ENCODE measurements at places on chromosomes 6 and 20.

- no peak for DNase-seq
These were observed 8.3 kb upstream of the AVP start for GRCh38 chr20:3092611-3093379.

DNA sequence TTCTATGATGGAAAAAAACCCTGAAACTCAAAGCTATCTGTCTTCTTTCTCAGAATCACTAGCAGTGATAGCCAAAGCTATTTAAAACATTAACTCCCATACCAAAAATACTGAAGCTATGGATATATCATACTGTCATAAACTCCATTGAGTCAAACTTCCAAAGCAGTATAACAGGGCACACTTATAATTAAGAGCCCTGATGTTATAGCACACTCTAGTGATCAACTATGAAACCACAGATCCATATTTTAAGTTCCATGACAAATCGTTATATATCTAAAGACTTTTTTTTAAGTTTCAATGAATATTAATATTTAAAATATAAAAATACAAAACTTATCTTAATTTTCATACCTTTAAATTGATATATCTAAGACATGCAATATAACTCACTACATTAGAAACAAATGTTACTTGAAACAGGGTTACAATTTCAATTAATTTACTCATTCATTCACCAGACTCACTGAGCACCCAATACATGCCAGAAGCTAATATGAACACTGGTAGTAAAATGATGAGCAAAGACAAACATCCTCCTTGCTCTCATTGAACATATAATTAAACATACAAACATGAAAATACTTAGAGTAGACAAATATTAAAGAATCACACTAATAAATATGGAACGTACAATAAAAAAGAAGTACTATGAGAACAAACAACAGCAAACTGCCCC is 69.3 kb downstream of the IBTK start:
- DNase-seq, result no peak

GRCh38 chr20:55053389-55053788 is 578.0 kb downstream of the DOK5 start:
- no peak for DNase-seq

- no peak for DNase-seq
These were observed 323.4 kb downstream of the BTBD3 start for GRCh38 chr20:12241065-12241464.

- DNase-seq, result no peak
These were observed 17.4 kb downstream of the CST4 start for GRCh38 chr20:23671479-23671878.

- no peak for DNase-seq
These were observed 71.1 kb downstream of the LAMA4 start for GRCh38 chr6:112183271-112183671.

DNA sequence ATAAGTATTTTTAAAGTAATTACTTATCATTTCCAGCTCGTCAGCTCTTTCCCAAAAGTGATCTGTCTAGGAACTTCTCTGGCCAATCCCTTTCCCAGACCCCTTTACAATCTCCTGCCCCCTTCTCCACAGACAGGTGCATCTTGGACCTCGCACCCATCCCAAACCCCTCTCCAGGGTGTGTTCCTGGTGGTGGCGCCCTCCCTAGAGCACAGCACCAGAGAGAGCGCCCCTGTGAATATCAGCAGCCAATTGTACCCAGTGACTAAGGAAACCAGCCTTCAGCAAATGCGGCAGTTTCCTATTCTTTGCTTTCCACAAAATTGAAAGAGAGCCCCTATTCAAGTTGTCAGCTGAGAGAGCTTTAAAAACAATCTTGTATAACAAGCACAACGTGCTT is 157.7 kb downstream of the RNASET2 start:
- DNase-seq, result no peak

- no peak for DNase-seq
These were observed 29.1 kb downstream of the TRAM2 start for GRCh38 chr6:52547647-52548352.

- DNase-seq, result no peak
These were observed 7.2 kb upstream of the SYNJ2 start for GRCh38 chr6:157974341-157974894.

GRCh38 chr6:149987602-149988107 is 23.9 kb downstream of the ULBP1 start:
- no peak for DNase-seq

GRCh38 chr20:5797843-5798462 is 47.8 kb downstream of the SHLD1 start:
- peak; percentile 35 for DNase-seq

GRCh38 chr6:158220786-158221442 is 52.8 kb downstream of the GTF2H5 start:
- no peak for DNase-seq

GRCh38 chr20:57167971-57168701 is 98.3 kb downstream of the BMP7 start:
- no peak for DNase-seq

GRCh38 chr6:141969201-141969600 is 163.5 kb upstream of the GJE1 start:
- DNase-seq, result no peak

DNA sequence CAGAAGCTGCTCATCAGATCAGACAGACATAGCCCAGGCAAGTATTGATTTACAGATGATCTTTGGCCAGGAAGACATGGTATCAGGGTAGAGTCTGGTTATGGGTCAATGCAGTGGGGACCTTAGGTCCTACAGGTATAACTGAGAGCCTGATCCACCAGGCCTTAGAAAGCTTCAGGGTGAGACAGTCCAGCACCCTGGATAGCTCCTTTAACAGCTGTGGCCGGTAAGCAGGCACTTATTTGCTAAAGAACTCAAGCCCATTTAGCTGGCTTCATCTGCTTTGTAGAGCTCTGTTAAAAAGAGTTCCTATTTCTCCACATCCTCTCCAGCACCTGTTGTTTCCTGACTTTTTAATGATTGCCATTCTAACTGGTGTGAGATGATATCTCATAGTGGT is 39.6 kb downstream of the ESR1 start:
- peak; percentile 16 for DNase-seq

GRCh38 chr6:135869857-135870256 is 18.4 kb downstream of the PDE7B start:
- DNase-seq, result no peak

DNA sequence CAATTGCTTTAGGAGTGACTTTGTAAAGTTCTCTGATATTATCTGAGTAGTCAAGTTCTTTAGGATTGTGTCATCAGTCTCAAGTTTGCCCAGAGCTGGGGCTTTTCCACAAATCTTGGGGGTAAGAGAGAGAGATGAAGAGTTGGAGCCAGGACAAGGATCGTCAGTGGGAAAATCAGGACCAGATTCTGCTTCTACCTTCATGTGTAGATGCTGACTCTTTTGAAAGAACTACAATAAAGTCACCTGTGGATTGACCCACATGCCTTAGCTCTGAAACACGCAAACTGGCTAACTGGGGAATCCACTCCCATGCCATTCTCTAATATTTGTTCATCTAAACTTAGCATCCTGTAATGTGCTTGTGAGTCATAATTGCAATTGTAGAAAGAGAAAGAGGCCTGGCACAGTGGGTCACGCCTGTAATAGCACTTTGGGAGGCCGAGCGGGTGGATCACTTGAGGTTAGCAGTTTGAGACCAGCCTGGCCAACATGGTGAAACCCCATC is 15.6 kb upstream of the BICRAL start:
- peak; percentile 50 for DNase-seq

DNA sequence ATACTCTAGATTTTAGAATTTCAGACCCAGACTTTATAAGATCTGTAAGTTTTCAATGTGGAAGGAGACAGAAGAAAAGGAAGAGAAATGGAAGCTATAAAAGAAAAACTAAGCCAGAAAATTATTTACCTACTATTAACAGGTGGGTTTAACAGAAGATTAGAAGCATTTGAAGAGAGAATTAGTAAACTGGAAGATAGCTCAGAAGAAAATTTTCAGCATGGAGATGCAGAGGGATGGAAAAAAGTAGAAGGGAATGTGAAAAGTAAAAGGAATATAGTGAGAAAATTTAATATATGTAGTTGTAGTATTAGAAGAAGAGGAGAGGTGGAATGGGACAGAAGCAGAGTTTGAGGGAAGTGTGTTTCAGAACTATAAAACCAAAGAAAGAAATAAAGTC is 56.1 kb downstream of the QKI start:
- DNase-seq, result no peak

DNA sequence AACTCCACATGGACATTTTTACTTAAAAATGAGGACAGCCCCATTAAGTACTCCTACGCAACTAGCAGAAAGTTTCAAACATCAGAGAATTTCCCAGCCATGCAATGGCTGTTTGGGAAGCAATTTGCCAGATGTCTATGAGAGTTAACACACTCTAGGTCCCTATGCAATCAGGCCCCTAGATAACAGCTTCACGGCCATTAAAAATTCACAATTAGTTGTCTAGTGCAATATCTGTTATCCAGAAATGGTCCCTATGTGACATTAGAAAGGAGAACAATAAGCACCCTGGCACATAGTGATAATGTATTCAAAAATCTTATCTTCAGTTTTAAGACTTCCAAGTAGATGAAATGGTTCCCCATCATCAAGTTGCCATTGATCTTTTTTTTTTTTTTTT is 174.3 kb upstream of the NRSN1 start:
- DNase-seq, result no peak

- no peak for DNase-seq
These were observed 214.5 kb upstream of the SASH1 start for GRCh38 chr6:148128014-148128730.

DNA sequence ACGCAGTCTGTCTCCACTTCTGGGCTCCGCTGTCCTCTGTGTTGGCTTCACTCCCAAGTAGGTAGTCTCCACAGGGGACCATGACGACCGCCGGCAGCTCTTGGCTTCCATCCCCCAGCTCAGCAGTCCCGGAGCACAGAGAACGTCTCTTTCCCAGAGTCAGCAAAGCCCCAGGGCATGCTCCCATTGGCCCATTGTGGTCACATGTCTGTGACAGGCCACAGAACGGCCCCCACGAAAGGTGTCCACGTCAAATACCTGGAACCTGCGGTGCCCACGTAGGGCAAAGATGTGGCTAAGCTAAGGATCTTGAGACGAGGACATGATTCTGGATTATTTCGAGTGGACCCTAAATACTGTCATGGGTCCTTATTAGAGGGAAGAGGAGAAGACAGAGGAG is 438.4 kb upstream of the SULF2 start:
- no peak for DNase-seq

Data from kidney epithelial cell (primary cell).